WTC11 (cell line): ENCODE measurements at places on chromosomes 2 and 18. TPM values are rescaled to one million over a fixed set of nuclear protein-coding genes. Genes with fewer than 3 reads are reported as not detected.

Gene YWHAQ
- total RNA-seq, result 394 to 395 TPM (median 395 TPM) in 3 replicates

Gene CD207
- not detected in 3 replicates for total RNA-seq

Gene SERPINB3
- 0.11 to 0.22 TPM in 2 of 3 replicates, not detected in the other for total RNA-seq

Gene ICA1L
- 2.7 to 3.1 TPM (median 2.8 TPM) in 3 replicates for total RNA-seq

Gene KIF1A
- 218 to 279 TPM (median 222 TPM) in 3 replicates for total RNA-seq

Gene CSRNP3
- total RNA-seq, result 7.3 to 8.0 TPM (median 8.0 TPM) in 3 replicates

- peaks cover 38% of the 10 kb centered on the region for H3K36me3 ChIP-seq
- no peak overlapping the region for H3K4me3 ChIP-seq
- H3K4me1 ChIP-seq, result peaks cover 6% of the 10 kb centered on the region; the same call in 1 of the 2 replicates
- no peak overlapping the region for H3K27ac ChIP-seq
Observed at GRCh38 chr2:239983004-239983778, 42.0 kb downstream of the NDUFA10 start.

DNA sequence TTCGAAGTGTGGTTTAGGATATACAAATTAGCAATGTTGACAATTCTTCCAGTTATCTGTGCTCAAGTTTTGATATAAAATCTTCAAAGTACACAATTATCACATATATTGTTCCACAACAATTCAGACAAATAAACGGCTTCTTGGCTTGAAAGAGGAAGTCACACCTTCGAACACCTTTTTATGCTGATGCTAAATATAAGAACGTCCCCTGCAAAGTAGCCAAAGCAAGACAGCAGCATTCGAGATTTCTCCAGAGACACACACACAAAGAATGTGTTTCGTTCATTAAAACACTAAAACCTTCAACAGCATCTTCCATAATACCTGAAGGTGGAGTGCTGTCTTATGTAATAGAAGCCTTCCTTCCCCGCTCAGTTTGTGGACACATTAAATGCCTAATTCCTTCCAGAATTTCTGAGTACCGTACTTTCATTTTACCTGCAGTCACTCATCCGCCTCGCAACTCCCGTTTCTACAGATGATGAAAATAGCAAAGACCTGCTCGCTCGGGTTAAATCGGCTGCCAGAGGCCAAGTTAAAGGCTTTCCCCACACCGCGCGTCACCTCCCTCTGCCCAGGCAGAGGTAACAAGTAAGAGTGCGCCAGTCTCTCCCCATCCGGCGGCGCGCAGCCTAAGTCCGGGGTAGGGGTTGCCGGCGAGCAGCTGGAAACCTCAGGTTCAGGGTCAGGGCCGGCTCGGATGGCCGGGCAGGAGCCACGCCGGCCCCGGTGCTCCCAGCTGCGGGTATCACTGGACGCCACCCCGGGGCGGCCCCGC lies 847 bp downstream of the SERPINE2 start:
- peak; percentile 73 for DNase-seq
- peaks cover 35% of the 10 kb centered on the region for H3K4me1 ChIP-seq
- peak overlapping the region; percentile 83 for H3K4me3 ChIP-seq
- no peak overlapping the region for H3K27ac ChIP-seq

- H3K36me3 ChIP-seq, result no peaks in the 10 kb centered on the region
- H3K4me1 ChIP-seq, result peaks cover 9% of the 10 kb centered on the region
- no peak overlapping the region for H3K4me3 ChIP-seq
- no peaks in the 10 kb centered on the region for H3K27me3 ChIP-seq
- DNase-seq, result no peak
Observed at GRCh38 chr2:226216575-226216974, 583.0 kb downstream of the IRS1 start.

GRCh38 chr18:24022161-24022560 lies 7.6 kb downstream of the TTC39C start:
- H3K27me3 ChIP-seq, result no peaks in the 10 kb centered on the region
- H3K27ac ChIP-seq, result no peak overlapping the region
- no peaks in the 10 kb centered on the region; the same call in 1 of the 2 replicates for H3K36me3 ChIP-seq
- DNase-seq, result no peak
- no peak overlapping the region for H3K4me3 ChIP-seq
- H3K4me1 ChIP-seq, result peaks cover 70% of the 10 kb centered on the region

GRCh38 chr2:236659758-236660150 lies 90.1 kb downstream of the ACKR3 start:
- no peak for DNase-seq
- H3K4me1 ChIP-seq, result peaks cover 37% of the 10 kb centered on the region
- H3K4me3 ChIP-seq, result no peak overlapping the region
- H3K36me3 ChIP-seq, result no peaks in the 10 kb centered on the region
- H3K27ac ChIP-seq, result no peak overlapping the region
- H3K27me3 ChIP-seq, result peaks cover 6% of the 10 kb centered on the region

GRCh38 chr2:38659115-38659514 lies 6.8 kb upstream of the GALM start:
- DNase-seq, result no peak
- H3K27ac ChIP-seq, result no peak overlapping the region
- H3K27me3 ChIP-seq, result no peaks in the 10 kb centered on the region; the same call in 1 of the 2 replicates

GRCh38 chr2:216829533-216829932 lies 30.3 kb downstream of the TNP1 start:
- no peak overlapping the region for H3K4me3 ChIP-seq
- H3K4me1 ChIP-seq, result peaks cover 4% of the 10 kb centered on the region; the same call in 1 of the 2 replicates
- no peaks in the 10 kb centered on the region for H3K27me3 ChIP-seq
- no peaks in the 10 kb centered on the region for H3K36me3 ChIP-seq

GRCh38 chr2:143263066-143263625 lies 133.9 kb downstream of the ARHGAP15 start:
- peak; percentile 19 for DNase-seq
- no peaks in the 10 kb centered on the region for H3K36me3 ChIP-seq
- no peaks in the 10 kb centered on the region for H3K27me3 ChIP-seq
- no peak overlapping the region for H3K4me3 ChIP-seq
- H3K4me1 ChIP-seq, result peaks cover 12% of the 10 kb centered on the region

GRCh38 chr2:11411768-11412448 lies 54.1 kb downstream of the E2F6 start:
- no peak overlapping the region for H3K27ac ChIP-seq
- no peaks in the 10 kb centered on the region for H3K4me1 ChIP-seq
- peak; percentile 65 for DNase-seq
- peaks cover 1% of the 10 kb centered on the region for H3K27me3 ChIP-seq
- H3K4me3 ChIP-seq, result no peak overlapping the region

DNA sequence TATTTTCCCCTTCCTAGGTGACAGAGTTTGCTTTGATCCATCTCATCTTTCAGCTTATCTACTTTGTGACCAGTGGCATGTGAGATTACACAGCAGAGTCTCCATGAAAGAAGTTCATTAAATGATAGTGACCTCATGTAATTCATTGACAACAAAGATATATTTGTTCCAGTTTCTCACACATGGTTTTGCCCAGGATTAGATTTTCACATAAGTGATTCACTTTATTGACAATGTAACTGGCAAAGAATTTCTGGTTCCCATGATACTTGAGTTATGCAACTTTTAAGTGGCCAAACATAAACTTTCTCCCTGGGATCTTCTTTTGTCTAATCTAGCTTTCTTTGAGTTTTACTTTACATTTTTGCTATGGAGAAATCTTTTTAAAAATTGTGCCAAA lies 50.0 kb downstream of the MC4R start:
- DNase-seq, result no peak
- no peak overlapping the region for H3K27ac ChIP-seq
- H3K36me3 ChIP-seq, result peaks cover 6% of the 10 kb centered on the region
- H3K27me3 ChIP-seq, result no peaks in the 10 kb centered on the region
- H3K4me3 ChIP-seq, result no peak overlapping the region
- H3K4me1 ChIP-seq, result peaks cover 21% of the 10 kb centered on the region

- peak; percentile 48 for DNase-seq
- H3K4me1 ChIP-seq, result peaks cover 48% of the 10 kb centered on the region
- H3K27ac ChIP-seq, result peak overlapping the region; percentile 87
Observed at GRCh38 chr18:475202-476031, 25.1 kb downstream of the COLEC12 start.

- no peaks in the 10 kb centered on the region for H3K27me3 ChIP-seq
- no peak overlapping the region for H3K27ac ChIP-seq
- no peak for DNase-seq
- no peak overlapping the region for H3K4me3 ChIP-seq
- no peaks in the 10 kb centered on the region for H3K36me3 ChIP-seq
Observed at GRCh38 chr2:109282360-109282759, 153.4 kb downstream of the SH3RF3 start.

GRCh38 chr2:118473241-118473640 lies 374.2 kb downstream of the EN1 start:
- H3K27me3 ChIP-seq, result no peaks in the 10 kb centered on the region
- H3K36me3 ChIP-seq, result no peaks in the 10 kb centered on the region
- peaks cover 55% of the 10 kb centered on the region for H3K4me1 ChIP-seq

- H3K4me1 ChIP-seq, result peaks cover 8% of the 10 kb centered on the region
- peaks cover 3% of the 10 kb centered on the region; the same call in 1 of the 2 replicates for H3K36me3 ChIP-seq
- H3K27ac ChIP-seq, result no peak within 1 kb of the TSS; the same call in 1 of the 2 replicates
- peak; percentile 91 for DNase-seq
- H3K27me3 ChIP-seq, result no peaks in the 10 kb centered on the region; the same call in 1 of the 2 replicates
Observed at GRCh38 chr2:110204408-110205385, at the start of gene NPHP1. NPHP1 (minus strand) TSS chr2:110205013; CDS start chr2:110204968, 45 bp downstream.

DNA sequence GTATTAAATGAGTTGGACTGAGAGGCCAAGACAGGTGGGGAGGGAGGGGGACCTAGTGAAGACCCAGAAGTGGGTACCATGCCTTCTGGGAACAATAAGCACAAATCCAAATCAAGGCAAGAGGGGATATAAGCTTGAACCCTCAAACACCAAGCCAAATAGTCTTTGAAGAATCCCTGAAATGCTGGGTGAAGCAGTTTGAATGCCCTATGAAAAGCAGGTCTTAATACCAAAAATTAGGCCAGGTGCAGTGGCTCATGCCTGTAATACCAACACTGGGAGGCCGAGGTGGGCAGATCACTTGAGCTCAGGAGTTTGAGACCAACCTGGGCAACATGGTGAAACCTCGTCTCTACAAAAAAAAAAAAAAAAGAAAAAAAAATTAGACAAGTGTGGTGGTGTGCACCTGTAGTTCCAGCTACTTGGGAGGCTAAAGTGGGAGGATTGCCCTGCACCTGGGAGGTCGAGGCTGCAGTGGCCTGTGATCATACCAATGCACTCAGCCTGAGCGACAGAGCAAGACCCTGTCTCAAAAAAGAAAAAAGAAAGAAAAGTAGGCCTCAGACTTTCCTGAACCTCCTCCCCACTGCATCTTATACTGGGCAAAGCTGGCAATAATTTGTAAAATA lies 3.5 kb downstream of the PCBP1 start:
- no peaks in the 10 kb centered on the region; the same call in 1 of the 2 replicates for H3K27me3 ChIP-seq
- peak overlapping the region; percentile 92 for H3K27ac ChIP-seq
- no peak for DNase-seq
- H3K36me3 ChIP-seq, result peaks cover 18% of the 10 kb centered on the region
- peaks cover 17% of the 10 kb centered on the region for H3K4me1 ChIP-seq

- no peak overlapping the region for H3K27ac ChIP-seq
- no peak for DNase-seq
- H3K4me3 ChIP-seq, result no peak overlapping the region
- peaks cover 19% of the 10 kb centered on the region for H3K4me1 ChIP-seq
- peaks cover 26% of the 10 kb centered on the region for H3K27me3 ChIP-seq
Observed at GRCh38 chr2:112048887-112049286, 6.2 kb upstream of the TMEM87B start.

DNA sequence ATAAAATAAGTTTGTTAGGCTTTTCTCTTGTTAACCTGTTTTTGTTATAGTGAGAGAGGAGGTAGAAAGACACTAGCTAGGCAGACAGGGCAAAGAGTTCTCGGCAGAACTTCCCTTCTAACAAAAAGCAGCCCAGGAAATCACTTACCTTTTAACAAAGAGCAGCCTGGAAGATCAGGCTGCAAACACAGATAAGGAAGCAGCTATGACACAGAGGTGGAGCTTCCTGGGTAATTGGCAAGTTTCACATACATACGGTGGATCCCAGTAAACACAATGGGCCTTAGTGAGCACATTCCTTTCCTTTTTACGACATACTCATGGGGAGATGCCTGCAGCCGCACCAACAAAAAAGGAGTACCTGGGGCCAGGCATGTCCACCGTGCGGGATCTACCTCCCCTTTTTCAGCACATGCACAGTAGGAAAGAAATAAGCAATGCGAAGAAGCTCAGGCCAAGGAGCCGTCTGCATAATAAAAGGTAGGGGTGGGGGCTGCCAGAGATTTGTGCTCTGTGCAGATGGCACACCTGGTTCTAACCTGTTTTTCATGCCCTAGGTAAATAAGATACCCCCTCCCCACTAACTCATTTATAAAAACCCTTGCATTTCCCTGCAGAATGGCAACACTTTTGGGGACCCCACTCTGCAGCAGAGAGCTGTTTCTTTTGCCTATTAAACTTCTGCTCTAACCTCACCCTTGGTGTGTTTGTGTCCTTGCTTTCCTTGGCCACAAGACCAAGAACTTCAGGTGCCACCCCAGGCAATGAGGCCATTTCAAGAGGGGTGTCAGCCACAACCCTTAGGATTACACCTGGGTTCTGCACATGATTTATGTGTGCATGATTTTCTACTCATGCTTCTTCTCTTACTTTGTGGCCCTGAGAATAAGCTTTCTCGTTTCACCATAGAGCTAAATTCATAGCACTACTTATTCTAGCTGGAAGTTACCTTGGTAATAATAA lies 26.5 kb downstream of the MDH1 start:
- H3K27ac ChIP-seq, result peak overlapping the region; percentile 99
- peak overlapping the region; percentile 49 for H3K4me3 ChIP-seq
- peak; percentile 59 for DNase-seq
- peaks cover 2% of the 10 kb centered on the region; the same call in 1 of the 2 replicates for H3K27me3 ChIP-seq
